LHCN-M2 (cell line): ENCODE measurements at places on chromosomes 1 and 21.
A peak's percentile ranks its signal among the peaks of the same experiment; 100 is the strongest.

- DNase-seq = peak; percentile 14
These were observed 281.5 kb downstream of the NEGR1 start for GRCh38 chr1:72000809-72001208.

GRCh38 chr1:20634594-20635084 is 1.4 kb downstream of the PINK1 start:
- DNase-seq = peak; percentile 56

DNA sequence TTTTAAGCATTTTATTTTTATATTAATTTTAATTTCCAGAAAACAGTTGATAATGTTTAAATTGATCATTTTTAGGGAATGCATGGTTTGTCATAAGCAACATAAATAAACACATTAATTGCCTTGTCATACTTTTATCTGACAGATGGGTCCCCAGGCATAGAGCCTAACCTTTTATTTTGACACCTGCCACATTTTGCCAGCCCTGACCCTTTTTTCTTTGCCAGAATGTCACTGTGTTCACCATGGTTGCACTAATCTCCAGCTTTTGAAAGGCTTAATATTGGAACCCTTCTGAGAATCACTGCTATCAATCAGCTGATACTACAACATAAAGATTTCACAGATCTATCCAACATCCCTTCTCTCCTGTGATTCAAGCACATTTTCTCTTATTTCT is 56.0 kb upstream of the DPYD start:
- no peak for DNase-seq

- no peak for DNase-seq
These were observed 167.7 kb downstream of the ZSCAN20 start for GRCh38 chr1:33640114-33640660.

GRCh38 chr1:159800177-159800930 is 1.8 kb upstream of the FCRL6 start:
- DNase-seq = no peak

DNA sequence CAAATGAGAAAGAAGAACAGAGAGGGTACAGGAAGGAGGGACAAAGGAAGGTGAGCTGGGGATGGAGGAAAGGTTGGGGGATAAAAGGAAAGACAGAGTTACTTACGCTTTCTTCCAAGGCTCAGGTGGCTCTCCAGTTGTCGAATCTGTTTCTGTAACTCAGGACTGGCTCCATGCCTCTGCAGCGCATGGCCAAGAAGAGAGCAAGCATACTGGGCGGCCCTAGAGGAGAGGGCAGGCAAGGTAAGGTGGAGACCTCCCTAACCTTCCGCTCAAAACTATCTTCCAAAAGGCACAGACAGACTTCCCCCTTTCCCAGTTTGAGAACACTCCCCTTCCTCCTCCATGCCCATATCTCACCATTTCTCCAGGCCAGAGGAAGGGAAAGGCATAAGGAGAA is 922 bp downstream of the PEX11B start:
- no peak for DNase-seq

DNA sequence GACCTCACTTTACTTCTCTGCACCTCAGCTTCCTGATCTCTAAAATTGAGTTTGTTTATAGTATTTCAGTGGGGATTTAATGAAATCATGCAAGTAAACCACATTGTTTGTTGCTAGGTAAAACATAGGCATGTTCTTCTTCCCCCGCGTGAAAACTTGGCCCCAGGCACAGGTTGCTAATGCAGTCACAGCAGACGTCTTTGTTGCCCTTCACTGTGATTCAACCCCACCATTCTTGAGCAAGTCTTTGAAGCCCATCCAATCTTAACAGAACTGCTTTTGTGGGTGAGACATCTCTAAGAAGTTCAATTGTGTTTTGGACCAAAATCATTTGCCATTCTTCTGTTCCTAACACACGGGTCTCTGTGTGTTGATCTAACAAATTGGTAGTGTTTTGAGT is 185.5 kb downstream of the ZNF281 start:
- DNase-seq = no peak

- no peak for DNase-seq
These were observed 41.8 kb upstream of the PWP2 start for GRCh38 chr21:44065428-44065827.

DNA sequence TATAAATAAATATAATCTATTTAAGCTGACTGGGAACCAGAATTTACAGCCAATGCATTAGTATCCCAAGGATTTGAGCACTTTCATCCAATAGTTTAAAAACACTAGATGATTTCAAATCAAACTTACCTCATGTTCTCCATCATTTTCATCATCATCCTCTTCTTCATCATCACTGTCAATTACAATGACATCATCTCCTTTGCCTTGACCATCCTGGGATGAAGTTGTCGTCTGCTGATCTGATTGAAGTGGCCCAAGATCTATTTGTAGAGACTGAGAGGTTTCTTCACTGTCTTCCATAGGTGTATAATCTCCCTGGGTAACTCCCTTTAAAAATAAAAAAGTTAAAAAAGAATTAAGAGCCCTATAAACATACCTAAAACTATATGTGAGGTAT is 47.7 kb downstream of the TPR start:
- no peak for DNase-seq

DNA sequence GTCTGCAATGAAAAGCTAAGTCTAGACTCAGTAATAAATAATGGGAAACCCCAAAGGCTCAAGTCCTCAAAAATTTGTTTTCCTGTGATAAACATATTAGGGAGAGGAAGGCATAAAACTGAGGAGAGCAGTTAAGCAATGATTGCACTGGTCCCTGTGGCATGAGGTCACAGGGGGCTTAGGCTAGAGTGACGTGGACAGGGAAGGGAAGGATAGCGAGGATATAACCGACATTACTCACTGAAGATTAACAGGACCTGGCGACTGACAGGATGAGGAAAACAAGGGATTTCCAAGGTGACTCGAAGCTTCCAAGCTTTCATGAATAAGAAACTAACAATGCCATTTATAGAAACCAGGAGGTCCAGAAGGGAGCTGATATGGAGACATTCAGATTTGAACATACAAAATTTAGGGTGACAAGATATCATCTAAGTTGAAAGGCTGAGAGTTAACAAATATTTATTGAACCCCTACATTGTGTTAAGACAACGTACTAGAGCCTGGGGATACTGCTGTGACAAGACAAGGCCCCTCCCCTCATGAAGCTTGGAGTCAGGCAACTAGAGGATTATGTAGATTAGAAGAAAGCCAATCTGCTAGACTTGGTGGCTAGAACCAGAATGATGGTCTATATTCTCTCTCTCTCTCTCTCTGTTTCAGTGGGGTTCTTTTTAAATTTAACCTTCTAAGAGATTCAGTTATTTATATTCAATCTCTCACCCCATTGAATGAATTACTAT is 33.2 kb upstream of the PKN2 start:
- DNase-seq = peak; percentile 39

- DNase-seq = no peak
These were observed 58.7 kb upstream of the ZC3H12A start for GRCh38 chr1:37415611-37416244.

DNA sequence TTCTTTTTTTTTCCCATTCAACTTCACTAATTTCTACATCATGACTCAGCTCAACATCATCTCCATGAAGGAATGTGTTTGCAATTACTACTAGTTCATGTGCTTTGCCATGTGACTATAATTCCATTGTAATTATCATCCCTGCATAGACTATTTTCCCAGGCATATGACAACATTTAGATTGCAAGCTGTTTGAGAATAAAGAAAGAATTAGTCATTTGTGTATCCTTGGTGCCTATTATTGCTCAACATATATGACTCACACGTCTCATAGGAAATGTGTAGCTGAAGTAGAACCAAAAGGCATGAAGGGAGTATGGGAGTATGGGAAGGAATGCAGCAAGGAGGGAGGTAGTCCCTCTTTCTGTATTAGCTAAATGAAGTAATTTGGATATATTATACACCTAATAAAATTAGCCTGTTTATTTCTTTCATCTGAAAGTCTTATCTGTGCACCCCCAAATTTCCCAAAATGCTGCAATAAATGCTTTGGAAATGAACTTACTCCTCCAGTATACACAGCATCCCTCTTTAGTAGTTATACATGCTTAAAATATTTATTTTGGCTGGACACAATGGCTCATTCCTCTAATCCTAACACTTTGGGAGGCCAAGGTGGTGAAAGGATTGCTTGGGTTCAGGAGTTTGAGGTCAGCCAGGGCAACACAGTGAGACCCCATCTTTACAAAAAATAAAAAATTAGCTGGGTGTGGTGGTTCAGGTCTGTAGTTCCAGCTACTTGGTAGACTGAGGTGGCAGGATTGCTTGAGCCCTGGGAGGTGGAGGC is 316.9 kb upstream of the ADGRL4 start:
- DNase-seq = peak; percentile 97

- peak; percentile 86 for DNase-seq
These were observed 253.9 kb downstream of the DUSP10 start for GRCh38 chr1:221487781-221488524.

DNA sequence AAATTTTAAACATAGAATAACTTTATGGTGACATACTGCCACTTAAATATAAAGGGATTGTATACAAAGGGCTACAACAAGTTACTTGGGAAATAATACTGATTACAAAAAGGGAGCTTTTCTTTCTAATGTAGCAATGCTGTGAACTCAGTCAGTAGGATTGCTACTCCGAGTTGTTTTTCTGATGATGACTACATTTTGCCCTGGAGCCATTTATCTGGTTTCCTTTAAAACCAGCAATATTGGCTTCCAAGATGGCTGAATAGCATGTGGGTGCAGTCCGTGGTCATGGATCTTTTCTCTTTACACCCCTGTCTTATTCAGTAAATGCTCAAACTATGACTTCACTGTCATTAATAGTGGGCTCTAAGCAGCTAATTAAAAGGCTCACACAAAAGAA is 92.6 kb upstream of the NEK7 start:
- DNase-seq = no peak

GRCh38 chr1:167102906-167103573 is 9.2 kb downstream of the STYXL2 start:
- no peak for DNase-seq

- no peak for DNase-seq
These were observed 125.8 kb downstream of the TOMM20 start for GRCh38 chr1:235002706-235003300.

GRCh38 chr1:210332233-210332632 is 3.5 kb downstream of the HHAT start:
- no peak for DNase-seq
